ENCODE measurements at places on chromosomes 1 and 21.

GRCh38 chr1:2411801-2412394 lies 466 bp downstream of the PEX10 start:
- DNase-seq, result no peak

GRCh38 chr1:56917356-56917755 lies 48.5 kb downstream of the C8B start:
- DNase-seq, result no peak

DNA sequence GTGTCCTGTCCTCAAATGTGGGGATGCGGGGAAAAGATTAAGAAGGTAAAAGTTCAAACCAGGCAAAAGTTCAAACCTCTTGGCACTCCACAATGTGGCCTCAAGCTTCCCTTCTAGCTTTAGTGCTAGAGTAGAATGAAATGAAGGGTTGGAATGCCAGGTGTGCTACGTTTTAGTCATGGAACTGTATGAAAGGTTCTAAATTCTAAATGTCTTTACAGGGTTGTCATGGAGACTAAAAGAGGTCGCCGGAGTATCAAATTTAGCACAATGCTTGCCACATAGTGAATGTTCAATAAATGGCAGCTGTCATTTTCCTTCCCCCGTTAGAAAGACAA lies 57.2 kb upstream of the LRRC8D start:
- no peak for DNase-seq

DNA sequence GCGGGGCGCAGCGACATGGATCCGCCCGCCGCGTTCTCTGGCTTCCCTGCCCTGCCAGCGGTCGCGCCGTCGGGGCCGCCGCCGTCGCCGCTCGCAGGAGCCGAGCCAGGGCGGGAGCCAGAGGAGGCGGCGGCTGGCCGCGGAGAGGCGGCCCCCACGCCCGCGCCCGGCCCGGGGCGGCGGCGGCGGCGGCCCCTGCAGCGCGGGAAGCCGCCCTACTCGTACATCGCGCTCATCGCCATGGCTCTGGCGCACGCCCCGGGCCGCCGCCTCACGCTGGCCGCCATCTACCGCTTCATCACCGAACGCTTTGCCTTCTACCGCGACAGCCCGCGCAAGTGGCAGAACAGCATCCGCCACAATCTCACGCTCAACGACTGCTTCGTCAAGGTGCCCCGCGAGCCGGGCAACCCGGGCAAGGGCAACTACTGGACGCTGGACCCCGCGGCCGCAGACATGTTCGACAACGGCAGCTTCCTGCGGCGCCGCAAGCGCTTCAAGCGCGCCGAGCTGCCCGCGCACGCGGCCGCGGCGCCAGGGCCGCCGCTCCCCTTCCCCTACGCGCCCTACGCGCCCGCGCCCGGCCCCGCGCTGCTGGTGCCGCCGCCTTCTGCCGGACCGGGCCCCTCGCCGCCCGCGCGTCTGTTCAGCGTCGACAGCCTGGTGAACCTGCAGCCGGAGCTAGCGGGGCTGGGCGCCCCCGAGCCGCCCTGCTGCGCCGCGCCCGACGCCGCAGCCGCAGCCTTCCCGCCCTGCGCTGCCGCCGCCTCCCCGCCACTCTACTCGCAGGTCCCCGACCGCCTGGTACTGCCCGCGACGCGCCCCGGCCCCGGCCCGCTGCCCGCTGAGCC lies 459 bp downstream of the FOXE3 start:
- no peak for DNase-seq

DNA sequence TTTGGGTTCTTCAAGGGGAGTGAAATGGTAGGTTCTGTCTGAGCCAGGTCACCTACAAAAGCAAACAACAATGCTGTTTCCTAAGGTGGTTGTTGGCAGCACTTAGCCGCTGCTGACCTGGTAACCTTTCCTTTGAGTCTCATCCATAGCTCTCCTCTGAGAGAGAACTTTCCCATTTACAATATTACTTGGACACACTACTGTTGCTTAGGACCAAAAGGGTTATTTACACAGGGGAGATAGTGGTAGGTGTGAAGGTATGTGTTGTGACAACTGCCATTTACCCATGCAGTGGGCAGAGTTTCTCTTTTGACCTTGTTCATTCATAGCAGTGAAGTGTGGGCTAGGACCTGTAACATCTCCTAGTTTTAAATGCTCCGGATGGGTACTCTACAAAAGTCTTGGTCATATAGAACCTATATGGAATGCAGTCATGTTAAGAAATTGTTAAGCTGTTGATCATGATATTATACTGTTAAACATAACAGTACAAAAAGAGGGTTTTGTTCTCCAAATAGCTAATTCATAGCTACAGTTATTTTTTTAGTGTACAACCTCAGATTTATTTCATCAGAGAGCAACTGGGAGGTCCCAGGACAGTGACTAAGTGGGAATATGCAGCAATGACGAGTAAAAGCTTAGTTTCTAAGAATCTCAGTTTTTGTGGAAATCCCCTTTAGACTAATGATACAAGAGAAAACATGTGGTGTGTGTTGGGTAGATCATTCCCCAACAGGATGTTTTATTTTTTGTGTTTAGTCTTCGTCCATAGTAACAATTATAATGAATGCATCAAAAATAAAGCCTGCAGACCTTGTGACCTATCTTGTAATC lies 219.7 kb downstream of the NFIA start:
- DNase-seq, result no peak

- DNase-seq, result no peak
These were observed 163.4 kb upstream of the ETV3 start for GRCh38 chr1:157301477-157302198.

GRCh38 chr1:93678946-93679480 lies 2.6 kb downstream of the BCAR3 start:
- DNase-seq, result no peak

DNA sequence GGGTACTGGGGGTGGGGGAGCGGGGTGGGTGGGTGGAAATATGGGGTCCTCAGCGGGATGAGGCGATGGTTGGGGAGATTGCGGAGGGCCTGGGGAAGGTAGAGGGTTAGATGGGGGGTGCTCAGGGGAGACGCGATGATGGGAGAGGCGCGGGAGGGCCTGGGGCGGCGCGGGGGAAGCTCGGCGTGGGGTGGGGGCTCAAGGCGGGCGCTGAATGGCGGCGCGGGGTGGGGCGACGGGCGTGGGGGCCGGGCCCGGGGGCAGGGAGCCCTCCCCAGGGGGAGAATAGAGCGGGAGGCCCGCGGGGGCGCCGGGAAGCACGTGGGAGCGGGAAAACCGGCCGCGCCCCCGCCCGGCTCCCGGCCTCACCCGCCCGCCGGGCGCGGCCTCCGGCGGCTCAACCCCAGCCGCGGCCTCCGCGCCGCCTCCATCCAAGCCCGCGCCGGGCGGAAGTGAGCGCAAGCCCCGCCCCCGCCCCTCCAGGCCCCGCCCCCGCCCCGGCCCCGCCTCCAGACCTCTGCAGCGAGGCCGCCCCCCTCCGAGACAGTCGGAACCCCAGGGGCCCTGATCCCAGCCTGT lies at the start of gene FAAP20:
FAAP20 (minus strand) TSS at position 454 of the 579 bp plus-strand sequence; CDS start at position 431, 23 bp downstream.
- DNase-seq, result no peak

DNA sequence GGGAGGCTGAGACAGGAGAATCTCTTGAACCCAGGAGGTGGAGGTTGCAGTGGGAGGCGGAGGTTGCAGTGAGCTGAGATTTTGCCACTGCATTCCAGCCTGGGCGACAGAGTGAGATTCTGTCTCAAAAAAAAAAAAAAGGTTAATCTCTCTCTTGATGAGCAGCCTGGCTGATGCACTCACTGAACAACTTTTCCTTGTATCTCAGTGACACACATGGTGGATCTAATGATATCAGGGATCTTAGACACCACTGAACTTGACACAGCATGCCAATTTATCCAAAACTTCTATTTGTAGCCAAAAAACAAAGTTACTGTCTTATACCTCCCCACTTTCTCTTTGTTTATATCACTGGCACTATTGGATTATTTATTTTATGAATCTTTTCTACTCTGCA lies 16.2 kb downstream of the RHBDL2 start:
- DNase-seq, result no peak

- DNase-seq, result no peak
These were observed 92.6 kb downstream of the PAX7 start for GRCh38 chr1:18723206-18723605.

DNA sequence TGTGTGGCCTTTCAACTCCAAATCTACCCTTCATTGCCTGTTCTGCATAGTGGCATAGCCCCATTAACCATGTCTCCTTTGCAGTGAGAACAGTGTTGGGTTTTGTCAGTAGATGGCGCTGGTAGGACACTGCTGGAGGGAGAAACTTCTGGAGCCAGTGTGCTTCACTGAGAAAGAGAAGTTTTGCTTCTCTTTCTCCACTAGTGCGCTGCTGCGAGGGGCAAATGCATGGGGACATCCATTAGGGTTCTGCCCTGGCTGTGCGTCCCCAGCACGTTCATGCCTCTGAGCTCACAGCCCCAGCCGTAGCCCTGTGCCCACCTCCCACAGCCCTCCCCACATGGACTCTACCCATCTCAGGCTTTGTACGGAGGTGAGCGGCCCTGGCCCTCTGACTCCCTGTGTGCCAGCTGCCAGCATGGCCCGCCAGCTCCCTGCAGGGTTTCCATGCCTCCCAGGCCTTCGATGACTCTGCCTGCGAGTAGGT lies 53.1 kb downstream of the RIMS3 start:
- no peak for DNase-seq

Data from mesothelial cell of epicardium (in vitro differentiated cells).